CD4-positive, alpha-beta memory T cell (primary cell): ENCODE measurements at places on chromosomes 5 and 9.

- no peak for DNase-seq
Observed at GRCh38 chr5:98268162-98268860, 505.2 kb upstream of the RGMB start.

GRCh38 chr5:80406980-80407734 lies 707 bp upstream of the ZFYVE16 start:
- peak; percentile 12 for DNase-seq

- no peak for DNase-seq
Observed at GRCh38 chr9:114677418-114677817, 4.6 kb downstream of the TEX48 start.

- DNase-seq = peak; percentile 39
Observed at GRCh38 chr5:140042643-140043507, at the start of gene NRG2. Gene NRG2 (minus strand): TSS chr5:140043299.

DNA sequence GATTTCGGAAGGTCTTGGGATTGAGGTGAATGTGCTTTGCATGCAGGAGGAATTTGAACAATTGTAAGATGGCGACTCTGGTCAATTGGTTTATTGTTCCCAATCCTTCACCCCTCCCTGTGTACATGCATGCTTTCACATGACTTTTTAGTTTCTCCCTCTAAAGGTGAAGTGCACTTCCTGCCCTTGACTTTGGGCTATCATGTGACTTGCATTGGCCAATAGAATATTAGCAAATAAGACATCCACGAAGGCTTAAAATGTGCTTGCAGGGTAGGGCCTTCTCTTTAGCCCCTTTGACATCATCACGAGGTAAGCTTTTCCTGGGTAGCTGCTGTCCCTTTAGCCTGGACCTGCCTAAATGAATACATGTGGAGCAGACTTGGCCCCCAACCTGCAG lies 8.1 kb upstream of the ZBTB43 start:
- no peak for DNase-seq

DNA sequence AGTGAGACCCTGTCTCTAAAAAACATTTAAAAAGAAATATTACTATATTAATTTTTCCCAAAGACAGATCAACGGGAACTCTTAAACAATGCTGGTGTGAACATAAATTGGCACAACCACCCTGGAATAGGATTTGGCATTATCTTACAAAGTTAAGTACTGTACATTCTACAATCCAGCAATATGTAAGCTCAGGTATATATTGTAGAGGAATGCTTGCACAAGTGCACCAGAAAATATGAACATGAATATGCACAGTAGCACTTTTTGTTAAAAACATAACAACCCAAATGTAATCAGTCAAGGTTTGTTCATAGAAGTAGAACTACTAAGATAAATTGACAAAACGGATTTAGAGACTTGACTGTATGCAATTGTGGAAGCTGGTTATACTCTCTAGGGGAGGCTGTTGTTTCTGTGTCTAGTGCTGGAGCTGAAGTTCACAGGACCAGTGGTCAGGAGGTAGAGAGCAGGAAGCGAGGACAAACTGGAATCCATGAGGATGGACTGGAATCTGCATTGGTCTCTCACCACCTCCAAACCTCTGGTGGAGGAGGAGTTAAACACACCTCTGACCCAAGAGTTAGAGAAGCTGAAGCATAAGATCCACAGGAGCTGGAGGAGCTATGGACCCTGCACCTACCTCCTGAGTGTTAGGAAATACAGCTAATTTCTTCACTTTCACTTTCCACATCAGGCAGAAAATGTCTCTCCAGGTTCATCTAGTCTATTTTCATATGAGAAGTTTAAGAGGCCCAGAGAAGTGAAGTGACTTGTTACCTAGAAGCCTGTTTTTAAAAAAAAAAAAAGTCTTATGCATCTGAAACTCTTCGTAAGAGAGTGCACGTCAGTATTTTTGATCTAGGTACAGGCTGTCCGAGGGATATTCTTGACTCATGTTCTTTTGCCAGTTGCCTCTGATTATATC lies 20.3 kb upstream of the RIC1 start:
- DNase-seq = no peak

- DNase-seq = no peak
Observed at GRCh38 chr9:8869812-8870211, 1070.2 kb upstream of the DMAC1 start.

DNA sequence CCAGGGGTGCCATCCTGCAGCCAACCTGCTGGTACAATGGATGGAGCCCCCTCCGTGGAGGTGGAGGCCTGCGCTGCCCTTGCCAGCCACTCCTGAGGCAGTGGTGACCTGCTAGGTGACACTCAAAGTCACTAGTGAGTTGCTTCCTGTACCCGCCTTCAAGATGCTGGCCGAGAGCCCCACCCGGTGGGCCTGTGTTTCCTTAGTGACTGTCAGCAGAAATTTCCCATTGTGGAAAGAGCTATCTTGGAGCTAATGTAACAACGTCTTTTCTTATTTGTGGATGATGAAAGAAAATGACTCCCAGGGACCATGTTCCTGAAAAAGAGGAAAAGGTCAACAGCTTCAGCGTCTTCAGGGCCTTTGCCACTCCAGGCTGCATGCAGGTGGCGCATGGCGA lies 117.0 kb upstream of the BOD1 start:
- DNase-seq = no peak

- no peak for DNase-seq
Observed at GRCh38 chr5:175353926-175354325, 90.1 kb downstream of the DRD1 start.

- DNase-seq = no peak
Observed at GRCh38 chr9:24793787-24794186, 248.1 kb upstream of the IZUMO3 start.

DNA sequence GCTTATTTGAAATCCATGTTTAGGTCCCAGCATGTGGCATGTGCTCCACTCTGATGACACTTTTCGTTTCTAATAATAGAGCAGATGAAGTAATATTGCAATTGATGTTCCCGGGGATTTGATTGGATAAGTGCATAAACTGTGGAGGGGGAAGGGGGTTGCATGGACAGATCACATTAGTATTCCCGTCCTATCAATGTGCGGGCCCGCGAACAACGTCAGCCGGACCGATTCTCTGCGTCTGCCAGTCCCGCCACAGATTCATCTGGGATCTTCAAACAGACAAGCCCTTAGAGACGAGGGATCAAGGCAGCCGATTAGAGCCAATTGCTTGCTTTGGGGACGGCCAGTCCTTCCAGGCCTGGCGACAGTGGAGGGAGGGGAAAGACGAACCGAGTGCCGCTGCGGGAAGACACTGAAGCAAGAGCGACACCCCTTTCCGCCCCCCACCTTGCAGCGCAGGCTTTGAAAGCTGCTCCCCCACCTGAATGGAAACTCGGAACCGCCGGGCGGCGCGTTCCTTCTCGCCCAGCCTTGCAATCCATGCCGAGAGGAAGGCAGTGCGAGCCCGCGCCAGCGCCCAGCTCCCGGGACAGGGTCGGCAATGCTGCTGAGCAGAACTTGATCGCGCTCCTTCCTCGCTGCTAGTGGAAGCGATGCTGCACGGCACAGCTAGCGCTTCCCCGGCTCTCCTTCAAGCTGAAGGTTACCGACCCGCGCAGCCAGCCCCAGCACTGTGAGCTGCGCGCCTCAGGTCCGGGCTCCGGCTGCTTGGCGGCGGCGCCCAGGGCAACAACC lies at the start of gene RGS7BP:
Gene RGS7BP, plus strand, starts transcription at position 247 of the 798 bp plus-strand sequence. CDS start 610 bp downstream, outside the sequence.
- DNase-seq = no peak

DNA sequence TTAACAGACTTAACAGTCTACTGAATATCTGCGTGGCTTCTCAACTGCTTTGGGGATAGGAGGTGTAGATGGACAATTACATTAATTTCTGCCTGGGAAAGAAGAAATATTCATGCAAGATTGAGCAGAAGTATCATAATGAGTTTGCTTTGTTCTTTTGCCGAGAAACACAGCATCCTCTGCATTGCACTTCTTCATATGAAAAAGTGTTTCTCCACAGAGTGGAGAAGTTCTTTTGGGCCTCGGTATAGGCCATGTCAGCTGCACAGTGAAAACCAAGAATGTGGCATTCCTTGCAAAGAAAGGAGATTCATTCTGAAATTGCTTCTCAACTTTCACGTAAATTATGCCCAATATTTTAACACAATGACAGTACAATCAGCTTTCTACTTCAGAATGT lies 17.6 kb upstream of the SNX2 start:
- no peak for DNase-seq

- DNase-seq = no peak
Observed at GRCh38 chr5:29307478-29307877, 1886.0 kb upstream of the CDH6 start.

- DNase-seq = no peak
Observed at GRCh38 chr5:169707686-169708085, 70.6 kb downstream of the DOCK2 start.

- DNase-seq = no peak
Observed at GRCh38 chr5:132267166-132267739, 9.8 kb downstream of the PDLIM4 start.

GRCh38 chr9:1083325-1083913 lies 33.3 kb downstream of the DMRT2 start:
- no peak for DNase-seq

- DNase-seq = no peak
Observed at GRCh38 chr5:87541033-87541432, 128.3 kb upstream of the CCNH start.

GRCh38 chr5:160363211-160363610 lies 7.2 kb downstream of the C1QTNF2 start:
- DNase-seq = no peak

GRCh38 chr5:31866166-31866565 lies 227.2 kb downstream of the PDZD2 start:
- no peak for DNase-seq

DNA sequence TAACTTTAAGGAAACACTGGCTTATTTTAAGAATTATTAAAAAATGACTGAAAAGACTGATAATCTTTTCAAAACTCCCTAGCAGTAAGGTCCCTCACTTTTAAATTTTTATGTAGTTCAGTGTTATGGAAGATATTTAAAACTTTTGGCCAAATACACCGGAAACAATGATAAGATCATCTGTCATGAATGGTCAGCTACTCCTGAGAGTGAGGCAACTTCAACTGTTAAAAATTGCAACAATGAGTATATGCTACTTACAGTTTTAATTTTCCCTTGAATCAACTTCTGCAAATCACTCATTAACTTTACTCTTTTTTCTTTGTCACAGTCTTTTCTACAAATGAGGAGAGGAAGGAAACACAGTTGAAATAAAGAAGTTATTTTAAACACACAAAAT lies 10.8 kb downstream of the PUM3 start:
- DNase-seq = no peak

GRCh38 chr9:116574027-116574679 lies 113.0 kb upstream of the TRIM32 start:
- DNase-seq = no peak

GRCh38 chr5:120103495-120103894 lies 360.6 kb upstream of the PRR16 start:
- DNase-seq = no peak

- no peak for DNase-seq
Observed at GRCh38 chr9:92328225-92328624, 2.5 kb downstream of the CENPP start.

DNA sequence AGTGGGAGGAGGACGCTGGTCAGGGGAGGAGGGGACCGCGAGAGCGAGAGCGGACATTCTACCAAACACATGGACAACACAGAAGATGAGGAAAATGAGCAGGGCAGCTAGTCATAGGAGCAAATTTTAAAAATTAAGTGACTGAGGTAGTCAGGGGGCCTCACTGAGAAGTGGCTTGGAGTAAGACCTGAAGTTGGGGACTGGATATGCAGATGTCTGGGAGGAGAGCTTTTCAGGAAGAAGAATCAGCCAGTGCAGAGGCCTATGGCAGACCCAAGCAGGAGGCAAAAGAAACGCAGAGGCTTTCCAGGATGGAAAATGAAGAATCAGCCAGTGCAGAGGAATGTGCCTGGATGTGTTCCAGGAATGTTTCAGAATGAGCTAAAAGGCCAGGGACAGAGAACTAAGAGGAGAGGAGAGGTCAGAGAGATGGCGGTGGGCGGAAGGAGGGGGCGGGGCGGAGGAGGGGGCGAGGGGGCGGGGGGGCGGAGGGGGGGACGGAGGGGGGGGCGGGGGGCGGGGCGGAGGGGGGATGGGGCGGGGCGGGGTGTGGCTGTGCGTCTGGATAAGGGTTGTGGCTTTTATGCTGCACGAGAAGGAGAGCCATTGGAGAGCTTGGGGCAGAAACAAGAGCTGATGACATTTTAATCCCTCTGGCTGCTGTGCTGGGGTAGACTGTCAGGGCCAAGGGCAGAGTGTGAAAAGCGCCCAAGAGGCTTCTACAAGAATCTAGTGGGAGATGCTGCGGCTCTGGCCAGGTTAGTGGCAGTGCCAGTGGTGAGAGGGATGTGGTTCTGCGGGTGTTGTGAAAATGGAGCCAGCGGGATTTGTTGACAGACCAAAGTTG lies 129.6 kb downstream of the KCNIP1 start:
- DNase-seq = no peak

DNA sequence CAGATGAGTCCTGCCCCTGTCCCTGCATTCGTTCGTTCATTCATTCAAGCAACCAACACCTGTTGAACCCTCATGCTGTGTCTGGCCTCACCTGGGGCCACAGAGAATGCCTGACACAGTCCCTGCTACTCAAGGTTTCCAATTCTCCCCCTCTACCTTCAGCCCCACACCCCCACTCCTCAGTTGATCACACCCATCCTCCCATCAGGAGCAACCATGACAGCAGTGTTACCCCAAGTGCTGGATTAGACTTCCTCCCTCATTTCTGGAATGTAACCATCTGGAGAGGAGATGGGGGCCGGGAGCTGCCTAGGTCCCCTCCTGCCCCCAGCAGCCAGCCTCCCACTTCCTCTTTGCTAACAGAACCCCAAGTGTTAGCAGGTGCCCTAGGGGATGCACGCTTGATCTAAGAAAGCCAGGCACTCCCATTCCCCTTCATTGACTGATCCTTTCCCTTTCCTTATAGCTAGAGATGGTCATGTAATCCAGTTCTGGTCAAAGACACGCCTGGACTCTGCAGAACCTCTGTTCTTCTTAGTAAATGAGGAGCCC lies 57.2 kb downstream of the SMIM23 start:
- no peak for DNase-seq

- DNase-seq = no peak
Observed at GRCh38 chr5:157245476-157245875, 20.4 kb upstream of the CYFIP2 start.

DNA sequence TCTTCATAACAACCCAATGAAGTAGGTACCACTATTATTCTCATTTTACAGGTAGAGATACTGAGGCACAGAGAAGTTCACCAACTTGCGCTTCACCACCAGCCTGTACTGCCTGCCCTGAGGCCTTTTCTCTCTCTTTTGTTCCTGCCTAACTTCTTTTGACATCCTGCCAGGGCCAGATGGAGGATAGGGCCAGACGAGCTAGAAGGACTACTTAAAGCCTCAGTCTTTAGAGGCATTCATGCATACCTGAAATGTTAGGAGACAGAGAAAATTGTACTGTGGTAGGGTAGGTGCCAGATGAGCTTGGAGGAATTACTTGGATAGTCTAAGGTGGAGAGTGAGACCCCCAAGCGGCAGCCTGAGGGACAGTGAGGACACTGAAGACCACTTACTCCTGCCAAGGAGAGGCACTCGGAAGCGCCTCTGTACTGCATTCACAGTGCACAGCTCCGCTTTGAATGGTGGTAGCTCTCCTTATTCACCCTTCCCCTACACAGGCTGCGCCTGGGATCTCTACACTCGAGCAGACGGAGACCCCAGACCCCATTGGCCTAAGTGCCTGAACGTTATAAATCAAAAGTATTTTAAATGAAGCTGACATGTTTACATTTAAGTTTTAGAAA lies 6.2 kb upstream of the ORM1 start:
- DNase-seq = no peak
